Adrenal gland (tissue), 19 donors: ENCODE measurements at places on chromosomes 5 and 9. TPM values are rescaled to one million over a fixed set of nuclear protein-coding genes. Genes with fewer than 3 reads are reported as not detected.

GRCh38 chr5:56852228-56853000, 37.1 kb downstream of the MAP3K1 start:
- peaks cover 87% of the 10 kb centered on the region for H3K4me1 ChIP-seq
- no peak overlapping the region for H3K4me3 ChIP-seq
- H3K27ac ChIP-seq: peak overlapping the region; percentile 20

DNA sequence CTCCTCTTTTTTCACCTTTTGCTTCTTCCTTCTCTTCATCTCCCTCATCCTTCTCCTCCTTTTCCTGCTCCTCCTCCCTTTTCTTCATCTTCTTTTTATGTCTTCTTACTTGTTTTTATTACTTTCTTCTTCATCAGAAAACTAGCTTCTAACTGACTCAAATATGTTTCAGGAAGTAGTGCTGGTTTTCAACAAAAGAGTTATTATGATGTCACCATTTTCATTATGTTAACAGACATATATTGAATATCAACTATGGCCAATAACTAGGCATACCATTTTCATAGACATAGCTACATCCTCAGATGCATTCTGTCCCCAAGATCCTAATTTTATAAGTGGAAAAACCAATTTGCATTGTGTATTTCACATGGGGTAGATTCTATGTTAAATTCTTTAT, 252.9 kb upstream of the PAPPA start:
- DNase-seq: no peak
- no peaks in the 10 kb centered on the region for H3K4me1 ChIP-seq
- no peaks in the 10 kb centered on the region for H3K27me3 ChIP-seq
- H3K27ac ChIP-seq: no peak overlapping the region

GRCh38 chr9:34554211-34555001, 31.6 kb upstream of the ENHO start:
- H3K4me3 ChIP-seq: no peak overlapping the region
- no peaks in the 10 kb centered on the region for H3K36me3 ChIP-seq
- H3K27me3 ChIP-seq: no peaks in the 10 kb centered on the region
- H3K27ac ChIP-seq: no peak overlapping the region
- peaks cover under 1% of the 10 kb centered on the region for H3K4me1 ChIP-seq

- H3K27ac ChIP-seq: peak overlapping the region; percentile 67
- no peak overlapping the region for H3K4me3 ChIP-seq
- no peaks in the 10 kb centered on the region for H3K27me3 ChIP-seq
- H3K4me1 ChIP-seq: peaks cover 68% of the 10 kb centered on the region
- peak; percentile 89 for DNase-seq
- H3K36me3 ChIP-seq: no peaks in the 10 kb centered on the region
Observed at GRCh38 chr9:106880863-106881262, 17.9 kb downstream of the ZNF462 start.

The PCDHAC2 gene
- total RNA-seq: 1.0 TPM

DNA sequence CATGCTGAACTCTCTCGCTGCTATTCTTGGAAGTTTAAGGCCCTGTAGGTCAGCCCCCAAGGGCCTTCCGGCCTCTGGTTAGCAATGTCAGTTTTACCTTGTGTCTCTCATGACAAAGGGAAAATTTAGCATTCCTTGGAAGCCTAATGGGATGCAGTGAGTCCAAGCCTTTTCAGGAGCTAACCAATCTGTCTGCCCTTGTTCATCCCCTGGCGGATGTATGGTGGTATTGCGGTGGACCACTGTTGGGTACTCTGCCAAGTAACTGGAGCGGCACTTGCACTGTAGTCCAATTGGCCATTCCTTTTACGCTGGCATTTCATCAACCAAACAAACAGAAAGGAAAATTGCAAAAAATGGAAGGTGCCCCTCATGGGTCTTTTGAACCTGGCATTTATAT, 318.4 kb upstream of the NMUR2 start:
- H3K27me3 ChIP-seq: no peaks in the 10 kb centered on the region
- H3K36me3 ChIP-seq: no peaks in the 10 kb centered on the region
- H3K27ac ChIP-seq: no peak overlapping the region
- no peak overlapping the region for H3K4me3 ChIP-seq
- no peak for DNase-seq

DNA sequence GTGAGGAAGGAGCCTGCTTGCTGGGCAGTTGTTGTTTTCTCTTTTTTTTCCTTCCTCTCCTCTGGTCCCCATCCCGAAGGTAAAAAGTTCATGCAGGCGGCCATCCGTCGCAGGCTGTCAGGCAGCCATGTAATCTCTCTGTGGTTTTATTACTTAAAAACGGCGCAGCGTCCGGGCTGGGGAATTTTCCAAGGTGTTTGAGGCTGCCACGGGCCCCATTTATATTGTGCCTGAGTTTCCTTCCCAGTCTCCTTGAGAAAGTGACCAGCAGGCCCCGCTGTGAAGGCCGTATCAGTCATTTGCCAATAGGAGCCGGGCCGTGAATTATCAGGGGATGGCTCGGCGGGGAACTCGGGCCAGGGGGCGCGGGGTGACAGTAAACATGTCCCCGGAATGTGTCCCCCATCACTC, 289.7 kb downstream of the PBX3 start:
- no peaks in the 10 kb centered on the region for H3K36me3 ChIP-seq
- no peaks in the 10 kb centered on the region for H3K27me3 ChIP-seq
- H3K4me3 ChIP-seq: no peak overlapping the region
- no peaks in the 10 kb centered on the region for H3K4me1 ChIP-seq
- H3K27ac ChIP-seq: no peak overlapping the region
- no peak for DNase-seq

The ADAMTSL2 gene
- total RNA-seq: 23.5 TPM

- H3K4me1 ChIP-seq: no peaks in the 10 kb centered on the region
- H3K27me3 ChIP-seq: no peaks in the 10 kb centered on the region
- H3K36me3 ChIP-seq: peaks cover 92% of the 10 kb centered on the region
- no peak for DNase-seq
- H3K4me3 ChIP-seq: no peak overlapping the region
Observed at GRCh38 chr5:179595916-179596315, 27.6 kb downstream of the HNRNPH1 start.

DNA sequence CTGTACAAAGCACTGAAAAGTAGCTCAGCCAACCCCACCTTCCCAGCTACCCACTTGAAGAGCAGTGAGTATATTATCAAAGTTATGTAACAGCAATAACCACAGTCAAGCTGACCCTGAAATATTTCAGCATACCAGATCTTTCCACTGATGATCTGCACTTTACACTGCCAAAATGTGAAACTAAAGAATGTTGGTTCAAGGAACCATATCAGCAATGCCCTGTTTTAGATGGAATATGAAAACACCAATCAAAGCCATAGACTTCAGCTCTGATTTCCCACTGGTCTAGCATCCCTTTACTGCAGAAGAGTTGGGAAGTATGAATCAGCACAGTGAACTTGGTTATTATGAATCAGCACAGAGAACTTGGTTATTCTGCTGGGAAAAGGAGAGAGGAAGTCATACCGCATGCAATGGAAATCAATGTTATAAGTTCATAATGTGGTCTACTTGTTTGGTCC, 20.0 kb downstream of the CEMIP2 start:
- H3K27ac ChIP-seq: peak overlapping the region; percentile 26
- no peaks in the 10 kb centered on the region for H3K36me3 ChIP-seq
- no peak overlapping the region for H3K4me3 ChIP-seq
- no peak for DNase-seq

DNA sequence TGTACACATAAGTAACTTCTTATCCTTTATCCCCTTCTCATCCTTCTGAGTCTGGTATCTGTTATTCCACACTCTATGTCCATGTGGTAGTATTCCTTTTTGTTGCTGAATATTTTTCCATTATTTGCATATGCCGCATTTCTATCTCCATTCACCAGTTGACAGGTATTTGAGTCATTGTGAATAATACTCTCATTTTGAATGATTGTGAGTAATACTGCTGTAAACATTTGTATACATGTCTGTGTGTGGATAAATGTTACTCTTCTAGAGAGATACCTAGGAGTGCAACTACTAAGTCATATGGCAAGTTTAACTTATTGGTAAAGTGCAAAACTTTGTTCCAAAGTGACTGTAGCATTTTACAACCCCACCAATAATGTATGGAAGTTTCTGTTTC, 15.6 kb downstream of the RIC1 start:
- H3K4me1 ChIP-seq: peaks cover 9% of the 10 kb centered on the region
- H3K36me3 ChIP-seq: no peaks in the 10 kb centered on the region
- no peak overlapping the region for H3K27ac ChIP-seq
- H3K4me3 ChIP-seq: no peak overlapping the region

DNA sequence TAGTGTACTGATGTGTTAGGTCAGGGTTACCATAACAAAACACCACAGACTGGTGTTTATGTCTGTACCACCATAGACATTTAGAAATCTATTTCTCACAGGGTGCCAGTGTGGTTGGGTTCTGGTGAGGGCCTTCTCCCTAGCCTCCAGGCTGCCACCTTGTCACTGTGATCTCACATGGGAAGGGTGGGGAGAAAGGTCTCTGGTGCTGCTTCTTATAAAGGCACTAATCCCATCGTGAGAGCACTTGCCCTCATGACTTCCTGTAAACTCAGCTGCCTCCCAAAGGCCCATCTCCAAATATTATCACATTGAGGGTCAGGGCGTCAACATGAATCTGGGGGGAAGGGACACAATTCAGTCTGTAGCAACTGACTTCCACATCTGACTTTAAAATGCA, 49.8 kb downstream of the PIK3R1 start:
- no peaks in the 10 kb centered on the region for H3K36me3 ChIP-seq
- peaks cover 27% of the 10 kb centered on the region for H3K4me1 ChIP-seq
- H3K27ac ChIP-seq: peak overlapping the region; percentile 40

- H3K4me1 ChIP-seq: peaks cover 6% of the 10 kb centered on the region
- peak within 1 kb of the TSS; percentile 86 for H3K4me3 ChIP-seq
- no peaks in the 10 kb centered on the region for H3K36me3 ChIP-seq
Observed at GRCh38 chr9:17134396-17135294, at the start of gene CNTLN. CNTLN (plus strand) TSS chr9:17135040; CDS start chr9:17135066, 26 bp downstream.

GRCh38 chr5:139968547-139969261, 74.4 kb downstream of the NRG2 start:
- H3K27ac ChIP-seq: no peak overlapping the region
- peak; percentile 79 for DNase-seq
- H3K27me3 ChIP-seq: no peaks in the 10 kb centered on the region
- no peaks in the 10 kb centered on the region for H3K36me3 ChIP-seq
- H3K4me3 ChIP-seq: no peak overlapping the region

GRCh38 chr5:86155796-86156195, 461.9 kb upstream of the COX7C start:
- H3K27ac ChIP-seq: no peak overlapping the region
- no peak overlapping the region for H3K4me3 ChIP-seq
- H3K27me3 ChIP-seq: no peaks in the 10 kb centered on the region
- no peaks in the 10 kb centered on the region for H3K36me3 ChIP-seq

GRCh38 chr9:7117676-7118561, 360.1 kb downstream of the KDM4C start:
- H3K4me1 ChIP-seq: no peaks in the 10 kb centered on the region
- no peaks in the 10 kb centered on the region for H3K27me3 ChIP-seq
- no peaks in the 10 kb centered on the region for H3K36me3 ChIP-seq
- no peak for DNase-seq

GRCh38 chr9:6656614-6657300, 11.2 kb upstream of the GLDC start:
- no peak overlapping the region for H3K4me3 ChIP-seq
- no peak for DNase-seq
- no peaks in the 10 kb centered on the region for H3K4me1 ChIP-seq

The PCDHB9 gene
- total RNA-seq: 2.2 TPM

The NR3C1 gene
- total RNA-seq: 24.4 TPM

- no peaks in the 10 kb centered on the region for H3K36me3 ChIP-seq
- H3K4me1 ChIP-seq: no peaks in the 10 kb centered on the region
- H3K27ac ChIP-seq: no peak overlapping the region
- no peak for DNase-seq
- no peak overlapping the region for H3K4me3 ChIP-seq
Observed at GRCh38 chr5:171705036-171705435, 80.6 kb upstream of the SMIM23 start.

- H3K27ac ChIP-seq: peak overlapping the region; percentile 82
- peaks cover 19% of the 10 kb centered on the region for H3K4me1 ChIP-seq
- no peaks in the 10 kb centered on the region for H3K27me3 ChIP-seq
- H3K4me3 ChIP-seq: peak overlapping the region; percentile 57
- peaks cover 7% of the 10 kb centered on the region for H3K36me3 ChIP-seq
Observed at GRCh38 chr9:83956086-83956435, 24.0 kb downstream of the HNRNPK start.

The MLANA gene
- total RNA-seq: not detected

- no peaks in the 10 kb centered on the region for H3K27me3 ChIP-seq
- H3K4me3 ChIP-seq: no peak overlapping the region
- H3K36me3 ChIP-seq: no peaks in the 10 kb centered on the region
Observed at GRCh38 chr9:1982074-1982473, 33.1 kb upstream of the SMARCA2 start.

GRCh38 chr9:115207003-115207836, 89.3 kb upstream of the TNC start:
- H3K4me3 ChIP-seq: no peak overlapping the region
- peaks cover 6% of the 10 kb centered on the region for H3K4me1 ChIP-seq
- no peaks in the 10 kb centered on the region for H3K36me3 ChIP-seq
- DNase-seq: no peak
- no peak overlapping the region for H3K27ac ChIP-seq

- no peaks in the 10 kb centered on the region for H3K27me3 ChIP-seq
- H3K4me1 ChIP-seq: peaks cover 11% of the 10 kb centered on the region
- no peaks in the 10 kb centered on the region for H3K36me3 ChIP-seq
- peak; percentile 33 for DNase-seq
Observed at GRCh38 chr9:89873801-89874200, 269.0 kb downstream of the GADD45G start.

- peaks cover 17% of the 10 kb centered on the region for H3K4me1 ChIP-seq
- no peak overlapping the region for H3K27ac ChIP-seq
- no peaks in the 10 kb centered on the region for H3K27me3 ChIP-seq
- DNase-seq: no peak
Observed at GRCh38 chr5:173055042-173055721, 970 bp upstream of the CREBRF start.

DNA sequence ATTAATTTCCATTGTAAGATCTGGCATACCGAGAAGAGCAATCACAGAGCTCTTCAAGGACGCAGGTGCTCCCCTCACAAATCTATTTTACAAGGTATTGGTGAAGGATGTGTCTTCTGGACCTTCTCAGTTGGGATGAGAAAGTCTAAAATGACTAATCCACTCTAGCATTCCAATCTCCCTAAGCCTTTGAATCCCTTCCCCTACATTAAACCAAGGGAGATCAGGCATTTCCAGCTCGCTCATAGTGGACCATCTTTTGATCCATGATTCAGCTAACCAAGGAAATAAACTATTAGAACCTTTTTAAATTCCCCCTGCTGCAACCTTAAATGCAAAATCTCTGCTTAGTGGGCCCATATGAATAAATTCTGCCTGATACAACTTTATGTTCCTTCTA, 95.9 kb upstream of the FBN2 start:
- H3K27me3 ChIP-seq: no peaks in the 10 kb centered on the region
- no peaks in the 10 kb centered on the region for H3K4me1 ChIP-seq
- no peak overlapping the region for H3K27ac ChIP-seq
- H3K4me3 ChIP-seq: no peak overlapping the region
- no peak for DNase-seq

- peaks cover 7% of the 10 kb centered on the region for H3K4me1 ChIP-seq
- no peak for DNase-seq
- H3K4me3 ChIP-seq: no peak overlapping the region
- no peaks in the 10 kb centered on the region for H3K36me3 ChIP-seq
- H3K27ac ChIP-seq: no peak overlapping the region
Observed at GRCh38 chr9:109745335-109746283, 34.4 kb upstream of the PALM2AKAP2 start.

GRCh38 chr5:75138689-75139088, 86.3 kb upstream of the GCNT4 start:
- H3K36me3 ChIP-seq: no peaks in the 10 kb centered on the region
- no peaks in the 10 kb centered on the region for H3K4me1 ChIP-seq
- no peak overlapping the region for H3K27ac ChIP-seq
- no peak for DNase-seq
- no peaks in the 10 kb centered on the region for H3K27me3 ChIP-seq

The OR1Q1 gene
- not detected for total RNA-seq

GRCh38 chr9:37293664-37294524, 128.6 kb upstream of the GRHPR start:
- H3K4me1 ChIP-seq: peaks cover 5% of the 10 kb centered on the region
- DNase-seq: no peak
- no peaks in the 10 kb centered on the region for H3K27me3 ChIP-seq
- no peaks in the 10 kb centered on the region for H3K36me3 ChIP-seq
